NCI-H2081 (cell line): ENCODE measurements at places on chromosomes 3 and 15.

DNA sequence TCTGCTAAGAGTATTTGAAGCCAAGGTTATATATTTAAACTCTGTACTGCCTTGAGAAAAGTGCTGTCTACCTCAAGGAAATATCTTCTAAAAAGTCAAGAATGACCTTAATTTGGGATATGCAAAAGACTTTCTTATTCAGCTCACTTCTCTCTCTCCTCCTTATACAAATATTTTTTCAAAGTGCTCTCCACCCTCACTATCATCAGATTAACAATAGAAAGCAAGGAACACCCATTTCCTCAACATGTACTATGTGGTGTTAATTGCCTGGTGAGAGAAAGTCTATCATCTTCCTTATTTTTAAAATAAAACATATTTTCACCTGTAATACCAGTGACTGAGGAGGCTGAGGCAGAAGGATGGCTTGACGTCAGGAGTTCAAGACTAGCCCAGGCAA is 44.4 kb upstream of the RSL24D1 start:
- no peak for DNase-seq

GRCh38 chr3:189947068-189947467 is 173.6 kb downstream of the P3H2 start:
- DNase-seq = no peak

DNA sequence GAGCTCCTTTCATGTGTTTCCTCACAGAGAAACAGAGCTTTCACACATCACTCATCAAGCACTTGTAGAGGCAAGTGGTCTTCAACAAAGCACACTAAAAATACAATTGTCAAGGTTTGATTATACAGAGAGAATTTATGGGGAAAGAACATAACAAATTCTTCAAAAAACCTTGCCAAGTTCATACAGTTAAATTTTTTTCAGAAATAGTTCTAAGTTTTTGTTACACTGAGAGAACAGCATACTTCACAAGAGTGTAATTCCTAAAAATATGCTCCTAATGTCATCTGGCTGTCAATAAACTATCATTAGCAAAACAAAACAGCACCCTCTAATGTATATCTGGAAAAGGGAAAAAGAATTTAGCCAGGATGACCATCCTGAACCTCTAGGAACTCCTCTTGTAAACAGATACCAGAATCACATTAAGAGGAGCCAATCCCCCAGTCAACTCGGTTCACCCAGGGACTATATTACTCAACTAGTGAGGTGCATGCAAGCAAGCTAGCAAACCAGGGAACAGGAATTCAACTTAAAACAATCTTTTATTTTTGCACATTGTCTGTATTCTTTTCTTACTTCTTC is 63.3 kb downstream of the RAD18 start:
- DNase-seq = no peak

- DNase-seq = no peak
These were observed 73.9 kb upstream of the NR2E3 start for GRCh38 chr15:71736286-71736947.

GRCh38 chr3:175274056-175274455 is 414.9 kb downstream of the NAALADL2 start:
- DNase-seq = peak; percentile 57

GRCh38 chr3:183490653-183491052 is 62.2 kb upstream of the MCF2L2 start:
- peak; percentile 89 for DNase-seq

- DNase-seq = no peak
These were observed 3.9 kb upstream of the SEMA3B start for GRCh38 chr3:50264964-50265485.

GRCh38 chr3:78957456-78957855 is 810.3 kb downstream of the ROBO1 start:
- no peak for DNase-seq

DNA sequence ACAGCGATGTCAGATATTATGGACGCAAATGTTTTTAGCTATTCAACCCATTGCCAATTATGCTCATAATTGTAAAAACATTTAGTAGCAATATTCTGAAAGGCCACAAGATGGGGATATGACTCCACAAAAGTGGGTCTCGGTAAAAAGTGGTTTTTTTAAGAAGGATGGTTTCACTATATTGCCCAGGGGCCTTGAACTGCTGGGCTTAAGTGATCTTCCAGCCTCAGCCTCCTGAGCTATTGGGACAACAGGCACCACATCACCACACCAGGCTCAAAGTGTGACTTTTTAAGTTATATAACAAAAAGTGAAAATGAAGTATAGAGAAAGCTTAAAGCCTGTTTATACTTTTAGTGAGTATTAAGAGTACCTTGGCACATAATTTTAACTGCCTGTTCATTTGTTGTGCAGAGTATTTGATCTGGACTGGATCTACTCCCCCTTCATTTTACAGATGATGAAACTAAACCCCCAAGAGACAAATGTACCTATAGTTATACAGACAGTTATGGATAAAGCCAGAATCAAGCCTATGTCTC is 9.4 kb downstream of the NAA50 start:
- DNase-seq = peak; percentile 62

DNA sequence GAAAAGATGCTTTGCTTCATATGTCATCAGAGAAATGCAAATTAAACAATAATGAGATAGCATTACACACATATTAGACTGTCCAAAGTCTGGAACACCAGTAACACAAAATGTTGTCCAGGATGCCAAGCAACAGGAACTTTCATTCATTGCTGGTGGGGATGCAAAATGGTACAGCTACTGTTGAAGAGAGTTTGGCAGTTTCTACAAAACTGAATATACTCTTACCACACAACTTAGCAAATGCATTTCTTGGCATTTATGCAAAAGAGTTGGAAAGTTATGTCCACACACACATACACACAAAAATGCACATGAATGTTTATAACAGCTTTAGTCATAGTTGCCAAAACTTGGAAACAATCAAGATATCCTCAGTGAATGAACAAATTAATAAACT is 195.2 kb upstream of the MME start:
- DNase-seq = no peak

- DNase-seq = peak; percentile 61
These were observed 64.6 kb downstream of the CYP11A1 start for GRCh38 chr15:74302821-74303359.

DNA sequence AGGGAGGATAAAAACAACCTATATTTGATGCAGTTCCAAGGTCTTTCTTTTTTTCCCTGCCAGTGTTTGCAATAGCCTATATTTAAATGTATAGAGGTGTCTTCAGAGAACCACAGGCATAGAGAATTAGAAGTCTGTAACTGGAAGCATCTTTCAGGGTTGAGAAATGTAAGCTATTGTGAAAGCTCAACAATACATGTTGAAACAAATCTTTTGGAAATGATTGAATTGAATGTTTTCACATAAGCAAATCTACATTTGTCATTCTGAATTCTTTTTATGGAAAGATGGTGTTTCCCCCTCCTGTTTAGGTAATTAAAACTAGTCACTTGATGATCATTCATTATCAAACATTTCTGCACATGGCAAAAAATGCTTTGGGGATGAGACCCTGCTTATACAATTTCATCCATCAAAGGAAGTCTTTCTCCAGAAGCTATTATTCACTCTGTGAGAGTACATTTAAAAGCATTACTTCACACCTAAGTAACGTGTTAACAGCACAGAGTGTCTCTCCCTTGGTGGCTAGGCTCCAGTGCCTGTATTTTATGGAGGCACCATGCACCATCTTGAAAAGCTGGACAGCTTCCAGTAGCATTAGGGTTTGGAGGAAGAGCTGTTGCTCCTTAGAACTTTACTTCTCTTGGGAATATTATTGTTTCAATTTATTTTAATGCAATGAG is 406.2 kb downstream of the LSAMP start:
- no peak for DNase-seq

- DNase-seq = no peak
These were observed 233.0 kb downstream of the EPHA3 start for GRCh38 chr3:89340408-89340807.

- no peak for DNase-seq
These were observed 10.7 kb downstream of the EHD4 start for GRCh38 chr15:41961595-41962202.

DNA sequence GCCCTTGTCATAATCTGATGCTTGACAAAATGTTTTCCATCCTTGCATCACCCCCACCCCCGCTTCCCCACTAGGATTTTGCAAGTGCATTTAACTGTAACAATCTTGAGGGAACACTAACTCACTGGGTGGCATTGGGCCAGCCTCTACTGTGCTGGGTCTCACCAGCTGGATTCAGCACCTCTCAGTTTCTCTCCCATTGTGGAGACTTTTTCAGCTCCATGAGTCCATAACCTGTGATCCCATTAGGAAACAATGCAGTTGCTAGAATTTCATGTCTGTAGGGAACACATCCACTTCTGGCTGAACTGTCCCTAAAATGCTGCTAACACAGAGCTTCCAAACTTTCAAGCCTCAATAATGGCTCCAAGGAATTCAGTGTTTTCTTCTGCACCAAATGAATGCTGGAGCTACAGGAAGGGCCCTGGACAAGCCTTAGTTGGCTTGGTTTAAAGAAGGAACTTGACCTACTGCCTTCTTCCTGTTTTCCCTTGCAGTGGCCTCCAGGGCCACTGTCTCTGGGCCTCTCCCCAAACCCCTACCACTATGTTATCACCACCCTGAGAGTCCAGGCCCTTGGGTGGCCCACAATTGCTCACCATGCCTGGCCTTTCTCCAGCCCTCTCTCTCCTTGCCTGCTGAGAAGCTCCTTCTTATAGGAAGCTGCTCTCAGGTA is 15.6 kb downstream of the CYP19A1 start:
- DNase-seq = no peak

DNA sequence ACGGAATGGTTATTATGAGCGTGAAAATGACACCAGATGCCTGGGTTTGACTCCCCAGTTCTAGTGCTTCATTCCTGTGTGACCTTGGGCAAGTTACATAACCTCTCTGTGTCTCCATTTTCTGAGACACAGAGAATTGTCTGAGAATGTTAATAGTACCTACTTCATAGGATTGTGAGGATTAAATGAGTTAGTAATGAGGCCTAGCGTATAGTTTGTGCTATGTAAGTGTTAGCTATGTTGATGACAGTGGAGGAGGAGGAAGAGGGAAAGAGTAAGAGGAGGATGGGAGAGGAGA is 150.3 kb downstream of the MEGF11 start:
- DNase-seq = no peak
